ENCODE measurements at places on chromosomes 1 and 21.

GRCh38 chr21:26169611-26170470, 729 bp downstream of the APP start:
- DNase-seq: peak; percentile 79

- no peak for DNase-seq
These were observed 14.7 kb downstream of the ZNF648 start for GRCh38 chr1:182046763-182047162.

DNA sequence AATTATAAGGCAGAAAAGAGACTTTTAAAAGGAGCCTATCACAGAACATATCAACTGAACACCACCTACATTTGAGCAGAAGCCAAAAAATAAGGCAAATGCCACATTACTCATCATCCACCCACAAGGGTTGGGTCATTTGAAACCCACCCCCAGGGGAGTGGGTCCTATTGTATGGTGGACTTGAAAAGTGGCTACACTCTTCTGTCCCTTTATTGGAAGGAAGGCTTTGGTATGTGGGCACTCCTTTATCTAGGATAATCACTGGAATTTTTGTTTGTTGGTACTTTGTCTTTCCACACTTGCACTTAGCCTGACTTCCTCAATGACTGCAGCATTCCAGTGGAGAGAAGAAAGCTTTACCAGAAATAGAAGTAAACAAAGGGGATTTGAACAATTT, 157.2 kb upstream of the COL11A1 start:
- peak; percentile 68 for DNase-seq

DNA sequence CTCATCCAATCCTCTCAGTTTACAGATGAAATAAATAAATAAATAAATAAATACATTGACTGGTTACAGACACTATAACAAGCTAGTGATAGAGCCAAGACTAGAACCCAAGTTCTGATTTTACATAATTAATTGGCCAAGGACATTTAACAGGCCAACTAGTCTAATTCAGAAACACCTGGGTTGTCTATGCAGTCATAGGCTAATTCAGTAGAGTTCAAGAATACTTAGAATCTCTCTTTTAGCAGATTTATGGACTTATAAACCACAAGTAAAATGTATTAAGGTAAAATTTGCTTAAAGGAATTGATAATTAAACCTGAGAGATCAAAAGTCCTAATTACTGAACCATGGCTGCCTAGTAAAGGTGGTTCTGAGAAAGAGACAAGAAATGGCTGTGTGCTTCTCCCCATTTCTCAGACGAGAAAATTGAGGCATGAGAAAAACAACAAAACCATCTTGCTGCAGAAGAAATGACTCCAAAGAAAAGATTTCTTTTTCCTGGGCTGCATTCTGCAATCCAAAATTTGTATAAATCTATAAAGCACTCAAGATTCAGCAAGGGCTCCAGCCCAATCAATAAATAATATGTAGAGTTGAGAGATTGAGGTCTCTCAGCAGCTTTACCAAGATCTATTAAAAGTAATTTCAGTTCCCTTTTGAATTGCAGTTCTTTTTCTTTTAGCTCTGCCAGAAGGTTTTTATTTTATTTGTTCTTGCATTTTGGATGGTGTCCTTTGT, 98.3 kb downstream of the DUSP10 start:
- DNase-seq: no peak

- peak; percentile 67 for DNase-seq
These were observed 558 bp downstream of the PFKL start for GRCh38 chr21:44300262-44300959.

GRCh38 chr1:229943988-229944743, 122.9 kb upstream of the GALNT2 start:
- DNase-seq: no peak

- no peak for DNase-seq
These were observed 125.3 kb upstream of the CACYBP start for GRCh38 chr1:174874331-174875053.

DNA sequence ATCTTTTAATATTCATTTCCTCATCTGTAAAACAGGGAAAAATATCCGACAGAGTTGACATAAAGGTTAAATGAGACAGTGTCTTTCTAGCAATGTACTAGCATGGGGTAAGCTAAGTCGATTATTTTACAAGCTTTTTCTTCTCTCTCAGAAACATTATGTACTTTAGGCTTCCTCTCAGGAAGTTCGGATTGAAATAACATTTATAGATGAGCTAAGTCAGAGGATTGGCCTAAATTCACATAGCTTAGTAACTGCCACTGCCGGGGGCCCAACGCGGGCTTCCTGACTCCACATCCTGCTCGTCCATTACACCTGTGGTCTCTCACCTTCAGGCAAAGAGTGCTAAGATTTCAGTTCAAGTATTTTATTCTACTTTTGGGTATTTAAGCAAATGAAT, 462.3 kb upstream of the NFIA start:
- no peak for DNase-seq

- DNase-seq: no peak
These were observed 100.9 kb downstream of the DDX20 start for GRCh38 chr1:111856411-111857185.

DNA sequence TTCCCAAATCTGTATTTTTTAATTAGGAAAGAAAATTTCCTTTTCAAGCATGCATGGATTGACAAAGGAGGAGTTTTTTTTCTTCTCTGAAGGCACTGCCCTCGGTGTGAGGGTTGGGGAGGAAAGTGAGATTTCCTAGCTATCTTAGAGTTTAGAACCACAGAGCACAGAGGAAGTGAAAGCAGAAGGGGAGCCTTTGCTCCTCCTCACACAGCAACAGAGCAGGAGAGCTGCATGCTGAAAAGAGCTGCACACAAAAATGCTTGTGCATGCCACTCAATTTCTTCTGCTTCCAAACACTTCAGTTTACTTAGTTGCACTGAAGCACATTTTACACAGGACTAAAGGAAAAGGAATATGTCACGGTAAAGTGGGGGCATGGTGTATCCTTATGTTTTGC, 308.1 kb downstream of the GPATCH2 start:
- no peak for DNase-seq

DNA sequence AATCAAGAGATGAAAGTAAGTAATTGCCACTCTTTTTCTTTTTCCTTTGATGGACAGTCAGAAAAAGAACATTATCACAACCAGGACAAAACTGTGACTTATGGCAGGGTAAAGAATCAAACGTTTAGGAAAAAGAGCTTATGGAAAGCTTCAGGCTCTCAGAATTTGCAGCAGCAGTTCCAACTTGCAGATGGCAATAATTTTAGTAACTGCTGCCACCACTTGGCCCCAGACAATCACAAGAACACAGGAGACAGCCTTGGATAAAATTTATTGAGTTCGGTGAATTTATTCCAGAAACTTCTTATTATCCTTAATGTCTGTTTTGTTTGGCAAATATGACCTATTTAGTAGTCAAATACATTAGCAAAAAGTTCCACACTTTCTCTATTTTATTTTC, 804.4 kb downstream of the BRINP3 start:
- DNase-seq: no peak

GRCh38 chr1:229024528-229025130, 246.3 kb upstream of the RAB4A start:
- DNase-seq: peak; percentile 88

GRCh38 chr1:179448437-179449149, 82.8 kb downstream of the AXDND1 start:
- DNase-seq: no peak

- DNase-seq: peak; percentile 58
These were observed 20.9 kb downstream of the S1PR1 start for GRCh38 chr1:101257500-101258325.

DNA sequence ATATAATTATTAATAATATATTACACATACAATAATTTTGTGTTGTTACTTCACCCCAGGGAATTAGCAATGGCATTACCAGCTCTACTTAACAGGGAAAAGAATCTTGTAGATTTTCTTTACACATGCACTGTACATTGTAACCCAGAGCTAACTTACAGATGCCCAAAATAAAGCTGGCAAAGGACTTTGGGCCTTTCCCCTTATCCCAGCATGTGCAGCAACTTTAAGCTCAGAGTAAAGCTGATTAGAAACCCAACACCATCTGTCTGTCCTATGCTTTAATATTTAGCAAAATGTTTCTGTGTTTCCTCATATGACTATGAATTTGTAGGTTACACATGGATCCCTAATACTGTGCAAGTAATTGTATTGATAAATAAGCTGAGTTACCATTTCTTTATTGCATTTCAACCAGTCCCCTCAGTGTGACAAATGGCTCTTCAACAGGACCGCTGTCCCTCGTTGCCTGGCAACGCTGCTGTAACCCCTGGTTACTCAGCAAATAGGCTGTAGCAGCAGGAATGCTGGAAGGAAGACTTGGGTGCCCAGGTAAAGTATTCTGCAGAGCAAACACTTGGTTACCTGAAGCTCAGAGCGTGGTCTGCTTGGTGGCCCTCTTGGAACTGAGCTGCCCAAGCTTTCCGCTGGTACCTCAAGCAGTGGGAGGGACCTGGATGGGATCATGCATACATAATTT, at the start of gene USH2A:
USH2A (minus strand) TSS at position 628 of the 700 bp plus-strand sequence. CDS start 1,112 bp downstream, outside the sequence.
- DNase-seq: no peak

GRCh38 chr1:21573971-21574465, 64.8 kb downstream of the ALPL start:
- DNase-seq: peak; percentile 68

- peak; percentile 57 for DNase-seq
These were observed 69.7 kb upstream of the USP24 start for GRCh38 chr1:55284856-55285255.

GRCh38 chr1:214364786-214365295, 83.9 kb downstream of the SMYD2 start:
- no peak for DNase-seq

GRCh38 chr1:247268390-247269045, 12.6 kb downstream of the VN1R5 start:
- DNase-seq: no peak

GRCh38 chr1:151907363-151908139, 1.8 kb downstream of the THEM4 start:
- DNase-seq: no peak

- DNase-seq: no peak
These were observed 83.8 kb downstream of the STUM start for GRCh38 chr1:226632169-226632879.

DNA sequence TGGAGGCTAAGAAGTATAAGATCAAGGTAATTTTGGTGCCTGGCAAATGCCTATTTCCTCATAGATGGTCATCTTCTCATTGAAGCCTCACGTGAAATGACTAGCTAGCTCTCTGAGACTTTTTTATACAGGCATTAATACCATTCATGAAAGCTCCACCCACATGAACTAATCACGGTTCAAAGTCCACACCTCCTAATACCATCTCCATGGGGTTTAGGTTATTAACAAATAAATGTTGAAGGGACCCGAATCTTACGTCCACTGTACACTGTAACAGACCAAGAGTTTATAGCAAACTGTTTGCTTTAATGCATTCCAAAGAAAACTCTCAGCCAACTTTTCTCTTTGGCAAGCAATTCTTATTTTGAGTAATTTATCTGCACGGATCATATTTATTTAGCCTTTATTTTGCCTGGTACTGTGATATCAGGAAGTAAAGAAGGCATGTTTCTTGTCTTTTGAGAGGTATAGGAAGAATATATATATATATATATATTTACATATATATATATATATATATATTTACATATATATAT, 296.1 kb upstream of the LRRC7 start:
- DNase-seq: no peak

- DNase-seq: no peak
These were observed 34.0 kb downstream of the OPRD1 start for GRCh38 chr1:28845786-28846543.

GRCh38 chr1:206680279-206680678, 4.4 kb upstream of the MAPKAPK2 start:
- no peak for DNase-seq

GRCh38 chr1:162554258-162554657, 7.3 kb upstream of the UAP1 start:
- DNase-seq: peak; percentile 43

- peak; percentile 13 for DNase-seq
These were observed 316.2 kb downstream of the HMCN1 start for GRCh38 chr1:186050360-186050759.

DNA sequence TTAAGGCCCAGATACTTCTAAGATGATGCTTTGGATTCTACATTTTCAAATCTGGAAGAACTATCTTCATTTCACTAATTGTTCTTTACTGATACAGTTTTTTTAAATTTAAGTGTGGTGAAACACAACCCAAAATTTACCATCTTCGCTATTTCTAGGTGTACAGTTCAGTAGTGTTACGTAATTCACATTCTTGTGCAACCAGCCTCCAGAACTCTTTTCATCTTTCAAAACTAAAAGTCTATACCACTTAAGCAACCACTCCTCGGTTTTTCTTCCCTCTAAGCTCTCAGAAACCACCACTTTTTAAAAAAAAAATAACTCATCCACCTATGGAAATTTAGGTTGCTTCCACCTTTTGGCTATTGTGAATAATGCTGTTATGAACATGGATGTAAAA, 220.7 kb downstream of the PDE4B start:
- no peak for DNase-seq

DNA sequence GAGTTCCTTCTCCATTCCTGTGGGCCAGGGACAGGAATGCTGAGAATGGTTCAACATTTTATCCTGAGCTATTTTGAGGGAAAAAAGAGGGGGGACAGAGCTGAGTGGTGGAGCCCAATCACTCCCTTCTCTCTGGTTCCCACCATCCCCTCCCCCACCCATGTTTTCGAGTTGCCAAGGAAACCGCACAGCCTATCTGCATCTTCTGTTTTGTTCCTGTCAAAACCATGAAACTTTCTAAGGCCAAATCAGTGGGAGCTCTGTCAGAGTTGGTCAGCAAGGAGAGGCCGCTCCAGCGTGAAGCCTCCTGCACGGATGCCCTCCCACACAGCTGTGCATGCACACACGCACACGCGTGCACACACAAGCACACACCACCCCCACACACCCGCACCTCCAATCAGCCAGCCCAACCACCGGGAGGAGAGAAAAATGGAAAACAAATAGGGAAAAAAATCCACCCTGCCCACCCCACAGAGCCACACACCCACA, 54.5 kb upstream of the ATP2B4 start:
- DNase-seq: no peak

DNA sequence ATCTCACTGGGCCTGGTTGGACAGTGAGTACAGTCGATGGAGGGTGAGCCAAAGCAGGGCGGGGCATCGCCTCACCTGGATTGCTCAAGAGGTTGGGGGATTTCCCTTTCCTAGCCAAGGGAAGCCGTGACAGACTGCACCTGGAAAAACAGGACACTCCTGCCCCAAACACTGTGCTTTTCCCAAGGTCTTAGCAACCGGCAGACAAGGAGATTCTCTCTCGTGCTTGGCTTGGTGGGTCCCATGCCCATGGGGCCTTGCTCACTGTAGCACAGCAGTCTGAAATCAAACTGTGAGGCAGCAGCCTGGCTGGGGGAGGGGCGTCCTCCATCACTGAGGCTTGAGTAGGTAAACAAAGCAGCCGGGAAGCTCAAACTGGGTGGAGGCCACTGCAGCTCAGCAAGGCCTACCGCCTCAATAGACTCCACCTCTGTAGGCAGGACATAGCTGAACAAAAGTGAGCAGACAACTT, 11.3 kb downstream of the C1orf105 start:
- no peak for DNase-seq
